ENCODE measurements at places on chromosomes 1 and 21. TPM values are rescaled to one million over a fixed set of nuclear protein-coding genes. Genes with fewer than 3 reads are reported as not detected.

The APOBEC4 gene
- total RNA-seq, result not detected

GRCh38 chr1:193769651-193770050 lies 583.2 kb upstream of the B3GALT2 start:
- H3K27me3 ChIP-seq, result no peaks in the 10 kb centered on the region
- H3K4me1 ChIP-seq, result no peaks in the 10 kb centered on the region
- no peak overlapping the region for H3K27ac ChIP-seq
- no peak overlapping the region for H3K4me3 ChIP-seq
- DNase-seq, result no peak
- no peaks in the 10 kb centered on the region for H3K36me3 ChIP-seq

The C8A gene
- total RNA-seq, result not detected

DNA sequence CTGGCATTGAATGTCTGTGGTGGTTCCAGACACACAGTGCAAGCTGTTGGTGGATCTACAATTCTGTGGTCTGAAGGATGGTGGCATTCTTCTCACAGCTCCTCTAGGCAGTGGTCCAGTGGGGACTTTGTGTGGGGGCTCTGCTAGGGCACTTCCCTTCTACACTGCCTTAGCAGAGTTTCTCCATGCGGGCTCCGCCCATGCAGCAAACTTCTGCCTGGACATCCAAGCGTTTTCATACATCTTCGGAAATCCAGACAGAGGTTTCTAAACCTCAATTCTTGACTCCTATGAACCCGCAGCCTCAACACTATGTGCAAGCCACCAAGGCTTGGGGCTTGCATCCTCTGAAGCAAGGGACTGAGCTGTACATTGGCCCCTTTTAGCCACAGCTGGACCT lies 43.0 kb downstream of the RGS18 start:
- DNase-seq, result no peak
- H3K4me3 ChIP-seq, result no peak overlapping the region
- no peaks in the 10 kb centered on the region for H3K36me3 ChIP-seq
- H3K27ac ChIP-seq, result no peak overlapping the region
- H3K27me3 ChIP-seq, result no peaks in the 10 kb centered on the region

The PRDM16 gene
- 16.7 TPM for total RNA-seq

The AMY1A gene
- total RNA-seq, result not detected

DNA sequence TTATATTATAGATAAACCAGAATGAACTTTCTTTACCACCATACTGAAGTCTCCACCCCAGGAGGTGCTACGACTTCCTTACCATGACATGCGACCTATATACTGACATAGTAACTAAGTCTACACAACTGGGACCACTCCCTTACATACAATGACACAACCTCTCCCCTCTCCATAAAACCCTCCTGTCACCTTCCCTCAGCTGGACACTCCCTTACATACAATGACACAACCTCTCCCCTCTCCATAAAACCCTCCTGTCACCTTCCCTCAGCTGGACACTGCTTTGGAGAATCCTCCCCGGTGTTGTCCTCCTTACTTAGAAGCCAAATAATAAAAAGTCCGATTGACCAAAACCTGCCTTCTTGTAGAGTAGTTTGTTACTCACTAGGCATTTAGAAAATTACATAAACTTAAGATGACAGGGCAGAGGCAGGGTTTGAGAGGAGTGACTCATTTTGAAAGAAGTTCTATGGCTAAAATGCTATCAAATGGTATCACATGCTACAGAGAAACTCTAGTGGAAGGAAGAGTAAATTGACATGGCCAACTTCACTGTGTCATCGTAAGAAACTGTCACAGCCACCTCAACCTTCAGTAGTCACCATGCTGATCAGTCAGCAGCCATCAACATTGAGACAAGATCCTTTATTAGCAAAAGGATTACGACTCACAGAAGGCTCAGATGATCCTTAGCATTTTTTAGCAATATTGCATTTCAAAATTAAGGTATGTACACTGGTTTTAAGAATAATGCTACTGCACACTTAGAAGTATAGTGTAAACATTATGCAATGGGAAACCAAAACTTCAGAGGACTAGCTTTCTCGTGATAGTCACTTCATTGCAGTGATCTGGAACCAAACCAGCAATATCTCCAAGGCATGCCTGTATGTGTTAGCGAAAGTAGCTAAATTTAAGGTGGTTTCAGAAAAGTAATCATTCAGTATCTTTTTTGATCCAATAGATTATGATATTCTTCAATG lies 56.4 kb downstream of the AHCTF1 start:
- H3K4me3 ChIP-seq, result no peak overlapping the region
- DNase-seq, result no peak
- H3K27me3 ChIP-seq, result no peaks in the 10 kb centered on the region
- H3K36me3 ChIP-seq, result peaks cover 92% of the 10 kb centered on the region

DNA sequence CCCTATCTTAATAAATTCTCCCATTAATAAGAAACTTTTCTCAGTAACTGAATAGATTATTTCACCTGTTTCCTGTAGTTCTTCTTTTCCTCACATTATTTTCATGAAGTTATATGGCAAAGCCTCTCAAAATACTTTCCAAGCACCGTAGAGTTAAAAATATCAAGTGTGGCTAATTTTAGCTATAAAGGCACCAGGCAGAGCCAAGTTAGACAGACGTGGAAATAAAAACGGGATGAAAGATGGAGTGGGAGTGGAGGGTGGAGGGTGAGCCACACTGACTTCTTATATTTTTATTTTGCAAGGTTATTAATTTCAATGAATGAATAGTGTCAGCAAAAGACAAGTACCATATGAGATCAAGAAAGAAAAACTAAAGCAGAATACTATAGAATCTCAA lies 71.7 kb downstream of the ENAH start:
- no peak for DNase-seq
- H3K27ac ChIP-seq, result peak overlapping the region; percentile 64
- H3K36me3 ChIP-seq, result no peaks in the 10 kb centered on the region
- no peaks in the 10 kb centered on the region for H3K4me1 ChIP-seq
- no peaks in the 10 kb centered on the region for H3K27me3 ChIP-seq
- no peak overlapping the region for H3K4me3 ChIP-seq
